Fibroblast of pulmonary artery (primary cell): ENCODE measurements at places on chromosomes 2 and 18.

DNA sequence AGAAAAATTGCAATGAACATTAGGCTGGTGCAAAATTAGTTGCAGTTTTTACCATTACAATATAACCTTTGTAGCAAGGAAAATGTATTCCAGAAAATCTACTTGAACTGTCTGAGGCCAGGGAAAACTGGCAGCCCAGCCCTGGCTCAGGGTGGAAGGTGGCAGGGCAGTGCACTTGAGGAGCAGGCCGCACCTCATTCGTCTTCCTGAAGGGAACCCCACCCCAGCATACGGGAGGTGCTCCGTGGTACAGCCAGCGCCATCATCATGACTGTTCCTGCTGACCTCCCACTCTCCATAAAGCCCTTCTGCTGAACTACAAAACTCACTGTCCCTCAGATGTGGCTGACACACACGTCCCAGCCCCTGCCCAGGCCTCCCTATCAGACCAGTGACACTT, 65.9 kb upstream of the TFCP2L1 start:
- no peak for DNase-seq

DNA sequence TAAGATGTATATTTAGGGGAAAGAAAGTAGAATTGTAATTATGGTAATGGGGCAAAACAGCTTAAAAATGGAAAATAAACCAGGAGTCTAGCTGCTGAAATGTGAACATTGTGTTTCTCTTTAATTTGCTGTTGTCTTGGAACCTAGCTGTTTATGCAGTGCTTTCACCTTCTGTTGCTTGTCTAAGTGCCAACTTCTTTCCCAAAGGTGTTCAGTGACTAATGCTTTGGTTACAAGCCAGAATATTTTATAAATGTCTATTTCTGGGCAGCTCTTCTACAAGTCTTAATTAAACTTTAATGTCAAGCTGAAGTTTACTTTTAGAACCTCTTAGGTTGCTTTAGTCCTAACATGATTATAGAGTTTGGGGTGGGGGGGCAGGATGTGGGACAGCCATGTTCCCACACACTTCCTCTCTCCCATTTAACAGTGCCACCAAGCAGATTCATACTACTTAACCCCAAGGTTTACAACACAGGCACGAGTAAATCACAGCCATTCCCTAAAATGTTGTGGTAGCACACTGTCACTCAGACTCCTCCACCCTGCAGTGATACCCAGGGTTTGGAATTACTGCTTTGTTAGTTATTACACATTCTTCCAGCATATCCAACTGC, 60.6 kb downstream of the ITGA4 start:
- DNase-seq: peak; percentile 3

GRCh38 chr18:74457043-74457724, at the start of gene DIPK1C:
Gene DIPK1C (minus strand): TSS chr18:74457308. CDS start chr18:74457259, 49 bp downstream.
- no peak for DNase-seq

DNA sequence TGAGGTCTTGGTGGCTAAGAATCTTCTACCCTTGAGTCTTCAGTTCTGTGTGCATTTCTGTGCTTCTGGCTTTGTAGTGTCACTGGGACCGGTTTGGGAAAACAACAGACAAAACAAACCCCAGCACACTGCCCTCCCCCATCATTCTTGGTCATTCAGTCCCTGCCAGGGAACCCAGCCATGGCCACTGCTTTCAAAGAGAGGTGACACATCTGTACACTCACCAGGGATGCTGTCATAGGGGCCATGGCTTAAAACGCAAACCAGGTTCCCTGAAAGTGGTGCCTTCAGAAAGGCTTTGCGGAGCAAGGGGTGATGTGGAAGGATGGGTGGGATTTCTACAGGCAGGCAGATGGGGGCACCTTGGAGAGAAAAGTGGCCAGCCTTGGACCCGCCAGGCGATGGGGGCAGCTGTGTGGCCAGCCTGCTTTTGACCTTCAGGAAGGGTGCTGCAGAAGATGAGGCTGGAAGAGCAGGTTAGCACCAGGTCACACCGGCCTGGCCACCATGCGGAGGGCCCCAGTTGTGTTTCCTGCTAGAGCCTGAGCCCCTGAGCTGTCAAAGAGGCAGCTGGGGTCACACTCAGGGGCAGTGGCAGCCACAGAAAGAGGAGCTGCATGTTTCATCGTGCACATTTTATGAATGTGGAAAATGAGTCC, 101.3 kb downstream of the INHBB start:
- no peak for DNase-seq

GRCh38 chr18:72840109-72840508, 27.7 kb downstream of the NETO1 start:
- no peak for DNase-seq

DNA sequence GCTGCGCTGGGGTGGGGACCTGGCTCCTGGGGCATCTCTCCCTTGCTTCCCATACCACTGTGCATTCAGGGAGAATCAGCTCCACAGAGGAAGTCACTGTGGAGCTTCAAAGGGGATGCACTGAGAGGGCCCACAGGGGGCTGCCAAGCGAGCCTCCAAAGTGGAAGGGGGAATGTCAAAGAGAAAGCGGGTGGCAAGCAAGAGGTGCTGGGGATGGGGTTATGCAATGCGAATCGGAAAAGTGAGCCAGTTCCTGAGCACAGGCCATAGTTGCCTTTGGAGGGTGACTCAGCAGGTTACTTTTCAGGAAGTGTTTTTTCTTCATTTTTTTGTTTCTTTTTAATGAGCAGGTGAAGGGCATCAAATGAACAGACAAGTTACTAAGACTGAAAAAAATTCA, 17.6 kb downstream of the PMAIP1 start:
- DNase-seq: peak; percentile 82

GRCh38 chr2:181054256-181054655, 73.9 kb downstream of the UBE2E3 start:
- DNase-seq: no peak

- no peak for DNase-seq
Observed at GRCh38 chr2:75561566-75562512, 1.1 kb upstream of the EVA1A start.

DNA sequence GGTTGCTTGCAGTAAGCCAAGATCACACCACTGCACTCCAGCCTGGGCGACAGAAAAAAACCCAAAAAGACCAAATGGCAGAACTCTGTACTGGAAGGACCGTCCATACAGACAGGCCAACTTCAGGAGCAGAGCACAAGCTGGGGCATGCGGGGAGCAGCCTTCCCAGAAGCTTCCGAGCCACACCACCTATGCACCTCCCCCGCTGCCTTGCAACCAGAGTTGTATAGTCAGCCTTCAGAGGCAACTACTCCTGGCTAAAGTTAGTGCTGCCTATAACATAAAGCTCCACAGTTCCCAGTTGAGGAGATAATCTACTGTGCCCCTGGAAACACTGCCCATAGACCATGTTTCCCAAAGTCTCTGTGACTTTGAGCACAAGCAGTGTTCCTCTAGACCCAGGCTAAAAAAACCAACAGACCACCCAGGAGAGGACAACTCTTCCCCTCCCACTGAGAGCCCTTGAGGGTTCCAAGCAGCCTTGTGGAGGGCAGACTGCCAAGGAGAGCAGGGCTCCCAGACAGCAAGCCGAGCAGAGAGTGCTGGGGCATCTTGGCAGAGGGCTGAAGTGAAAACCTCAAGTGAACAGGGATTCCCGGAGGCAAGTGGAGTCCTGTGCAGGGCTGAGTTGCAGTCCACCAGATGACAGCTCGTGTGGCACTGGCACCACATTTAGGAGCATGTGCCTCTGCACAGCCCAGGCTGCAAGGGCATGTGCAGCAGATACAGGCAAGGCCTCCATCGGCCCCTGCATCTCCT, 6.8 kb downstream of the SFT2D3 start:
- DNase-seq: no peak

DNA sequence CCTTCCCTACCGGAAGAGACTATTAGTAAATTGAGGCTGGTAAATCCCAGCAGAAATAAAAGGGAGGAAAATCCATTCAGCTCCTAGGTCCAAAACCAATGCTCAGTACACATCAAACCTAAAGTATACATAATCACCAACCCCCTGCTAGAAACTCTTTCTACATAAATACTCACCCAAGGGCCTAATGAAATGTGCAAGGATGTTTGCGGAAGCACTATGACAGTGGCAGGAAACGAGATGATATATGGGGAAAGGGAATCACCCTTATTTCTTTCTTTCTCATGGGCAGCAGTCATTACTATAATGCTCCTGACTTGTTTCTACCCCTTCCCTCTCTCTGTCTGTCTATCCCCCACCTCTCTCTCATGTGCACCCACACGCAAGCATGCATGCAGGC, 1.3 kb upstream of the SCTR start:
- DNase-seq: no peak

GRCh38 chr2:175619179-175620045, 382.7 kb downstream of the LNPK start:
- no peak for DNase-seq

- DNase-seq: peak; percentile 91
Observed at GRCh38 chr18:36314098-36314497, 16.6 kb downstream of the FHOD3 start.

DNA sequence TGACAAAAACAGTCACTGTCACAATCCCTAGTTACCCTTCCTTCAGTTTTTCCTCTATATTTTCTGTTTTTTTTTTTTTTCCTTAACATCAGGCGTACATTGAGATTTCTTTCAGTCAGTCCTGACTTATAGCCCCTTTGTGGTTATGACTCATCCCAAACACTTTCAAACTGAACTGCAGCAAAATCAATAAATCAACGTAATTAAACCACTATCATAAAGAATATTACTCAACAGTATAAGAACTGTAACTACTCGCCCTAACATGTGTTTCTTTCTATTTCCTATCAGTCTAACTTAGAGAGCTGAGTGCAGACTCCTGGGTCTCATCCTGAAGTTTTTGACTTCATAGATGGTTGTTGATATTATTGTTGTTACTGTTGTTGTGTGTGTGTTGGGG, 523.5 kb downstream of the LRRTM4 start:
- DNase-seq: no peak

GRCh38 chr2:204670124-204670523, 124.8 kb downstream of the PARD3B start:
- DNase-seq: no peak

DNA sequence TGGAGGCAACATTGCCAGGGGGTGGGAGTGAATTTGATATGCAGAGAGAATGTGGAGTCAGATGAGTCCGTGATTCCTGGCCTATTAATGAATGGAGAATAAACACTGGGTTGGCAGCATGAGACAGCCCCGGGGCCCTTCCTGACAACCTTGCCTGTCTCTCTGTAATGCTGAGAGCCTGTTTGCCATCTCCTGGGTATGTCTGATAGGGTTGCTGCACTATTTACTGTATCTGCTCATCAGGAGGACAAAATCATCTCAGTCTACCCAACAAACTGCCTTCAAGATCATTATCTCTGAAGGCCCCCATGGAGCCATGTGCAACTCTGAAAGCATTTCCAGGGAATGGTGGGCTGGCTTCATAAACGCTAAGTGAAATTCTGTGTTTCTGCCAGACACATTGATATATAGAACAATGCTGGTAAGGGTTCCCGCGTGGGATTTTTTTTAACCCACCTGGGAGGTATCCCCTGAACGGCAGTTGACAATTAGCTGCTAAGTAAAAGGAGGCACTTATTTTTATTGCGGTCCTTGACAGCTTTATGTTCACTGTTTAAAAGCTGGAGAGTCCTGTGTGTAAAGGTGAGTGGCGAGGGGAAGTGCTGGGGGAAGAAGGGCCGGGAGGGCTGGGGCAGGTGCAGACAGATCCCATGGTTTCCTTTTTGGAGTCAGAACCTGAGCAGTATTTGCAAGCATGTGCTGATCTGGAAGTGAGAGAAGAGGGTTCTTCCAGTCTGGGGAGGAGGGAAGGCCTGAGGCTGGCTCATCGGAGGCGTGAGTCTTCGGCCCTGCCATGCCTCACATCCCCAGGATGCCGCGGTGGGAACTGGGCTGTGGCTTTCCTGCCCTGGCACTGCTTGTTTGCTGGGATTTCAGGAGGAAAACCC, 64.8 kb downstream of the ARHGAP25 start:
- no peak for DNase-seq

GRCh38 chr2:240461471-240462072, 26.1 kb downstream of the GPC1 start:
- DNase-seq: no peak

DNA sequence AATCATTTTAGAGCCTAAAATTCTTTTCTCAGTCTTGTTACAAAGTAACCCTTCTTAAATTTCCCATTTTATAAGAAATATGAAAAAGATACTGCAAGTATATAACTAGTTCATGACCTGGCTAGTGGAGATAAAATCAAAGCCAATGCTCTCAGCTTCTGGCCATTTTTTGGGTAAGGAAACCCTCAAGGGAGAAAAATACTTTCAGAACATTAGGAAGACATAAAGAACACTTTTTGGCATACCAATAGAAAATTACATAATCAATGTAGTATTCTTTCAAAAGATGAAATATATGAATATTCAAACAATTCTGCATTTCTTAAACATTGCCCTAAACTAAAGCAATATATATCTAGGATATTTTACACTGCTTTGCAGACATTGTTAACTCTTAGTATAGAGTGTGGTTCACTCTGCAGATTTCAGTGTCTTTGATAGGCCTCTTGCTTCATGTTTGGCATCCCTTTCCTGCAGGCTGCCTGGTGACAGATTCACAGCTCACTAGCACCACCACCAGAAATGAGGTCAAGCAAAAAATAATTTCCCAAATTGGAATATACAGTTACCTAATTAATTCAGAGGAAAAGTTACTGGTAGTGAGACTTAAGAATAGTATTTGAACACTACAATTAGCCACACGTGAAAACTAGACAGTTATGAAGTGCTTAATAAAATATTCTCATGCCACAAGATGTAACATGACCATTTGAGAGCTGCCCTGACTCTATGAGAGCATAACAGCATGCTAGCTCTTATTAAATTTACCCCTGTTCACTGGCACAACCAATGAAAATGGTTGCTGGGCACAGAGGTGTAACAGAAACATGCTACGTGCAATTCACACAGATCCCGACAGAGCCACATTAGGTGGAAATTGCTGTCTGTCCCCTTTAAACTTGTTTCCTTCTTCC, 36.0 kb downstream of the PAIP2B start:
- peak; percentile 36 for DNase-seq

- no peak for DNase-seq
Observed at GRCh38 chr18:59352250-59352855, 6.7 kb downstream of the LMAN1 start.

DNA sequence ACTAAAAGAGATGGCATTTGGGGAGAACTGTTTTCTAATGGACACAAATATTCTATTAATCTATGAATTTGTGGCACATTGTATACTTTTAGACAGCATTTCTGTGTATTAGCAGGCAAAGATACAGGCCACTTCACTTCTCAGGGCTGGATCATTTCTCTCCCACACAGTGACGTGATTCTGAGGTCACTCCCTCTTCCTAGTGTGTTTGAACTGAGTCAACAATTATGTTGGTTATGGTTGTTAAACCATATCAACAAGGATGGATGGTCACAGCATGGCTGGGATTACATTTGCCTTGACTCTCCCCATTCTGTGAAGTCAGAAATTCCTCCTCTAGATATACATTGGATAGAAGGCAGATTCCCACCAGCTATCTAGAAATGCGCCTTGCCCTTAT, 11.6 kb downstream of the NOSTRIN start:
- DNase-seq: no peak

GRCh38 chr2:200469708-200470211, 40.1 kb downstream of the KCTD18 start:
- DNase-seq: peak; percentile 56

GRCh38 chr2:75465317-75465984, 95.3 kb downstream of the EVA1A start:
- peak; percentile 60 for DNase-seq
